Kidney (tissue), 22 donors: ENCODE measurements at places on chromosomes 3 and 15. TPM values are rescaled to one million over a fixed set of nuclear protein-coding genes. Genes with fewer than 3 reads are reported as not detected.

DNA sequence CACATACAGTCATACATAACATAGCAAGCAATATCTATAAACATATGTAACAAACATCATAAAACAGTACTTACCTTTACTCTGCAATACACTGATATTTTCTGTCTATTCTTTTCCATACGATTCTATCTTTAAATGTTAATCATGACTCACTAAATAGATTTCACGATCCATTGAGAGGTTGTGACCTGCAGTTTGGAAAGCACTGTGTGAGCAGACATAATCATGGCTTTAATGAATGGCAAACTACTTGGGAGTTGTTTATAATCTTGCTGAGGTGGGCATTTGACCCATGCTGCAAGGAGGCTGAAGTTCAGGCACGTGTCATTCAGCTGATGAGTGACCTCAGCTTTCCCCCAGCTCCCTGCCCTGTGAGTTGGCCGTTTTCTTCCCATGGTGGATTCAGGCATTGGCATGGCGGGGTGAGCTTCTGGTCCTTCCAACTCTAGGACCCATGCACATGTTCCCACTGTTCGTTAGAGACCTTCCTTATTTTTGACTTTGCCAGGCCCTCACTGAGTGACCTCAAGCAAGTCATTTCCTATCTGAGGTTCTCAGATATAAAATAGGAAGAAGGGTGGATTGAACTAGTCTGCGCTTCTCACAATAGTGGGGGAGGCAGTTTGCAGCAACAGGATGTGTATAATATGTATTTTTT is 41.7 kb downstream of the PAQR5 start:
- no peak for DNase-seq

DNA sequence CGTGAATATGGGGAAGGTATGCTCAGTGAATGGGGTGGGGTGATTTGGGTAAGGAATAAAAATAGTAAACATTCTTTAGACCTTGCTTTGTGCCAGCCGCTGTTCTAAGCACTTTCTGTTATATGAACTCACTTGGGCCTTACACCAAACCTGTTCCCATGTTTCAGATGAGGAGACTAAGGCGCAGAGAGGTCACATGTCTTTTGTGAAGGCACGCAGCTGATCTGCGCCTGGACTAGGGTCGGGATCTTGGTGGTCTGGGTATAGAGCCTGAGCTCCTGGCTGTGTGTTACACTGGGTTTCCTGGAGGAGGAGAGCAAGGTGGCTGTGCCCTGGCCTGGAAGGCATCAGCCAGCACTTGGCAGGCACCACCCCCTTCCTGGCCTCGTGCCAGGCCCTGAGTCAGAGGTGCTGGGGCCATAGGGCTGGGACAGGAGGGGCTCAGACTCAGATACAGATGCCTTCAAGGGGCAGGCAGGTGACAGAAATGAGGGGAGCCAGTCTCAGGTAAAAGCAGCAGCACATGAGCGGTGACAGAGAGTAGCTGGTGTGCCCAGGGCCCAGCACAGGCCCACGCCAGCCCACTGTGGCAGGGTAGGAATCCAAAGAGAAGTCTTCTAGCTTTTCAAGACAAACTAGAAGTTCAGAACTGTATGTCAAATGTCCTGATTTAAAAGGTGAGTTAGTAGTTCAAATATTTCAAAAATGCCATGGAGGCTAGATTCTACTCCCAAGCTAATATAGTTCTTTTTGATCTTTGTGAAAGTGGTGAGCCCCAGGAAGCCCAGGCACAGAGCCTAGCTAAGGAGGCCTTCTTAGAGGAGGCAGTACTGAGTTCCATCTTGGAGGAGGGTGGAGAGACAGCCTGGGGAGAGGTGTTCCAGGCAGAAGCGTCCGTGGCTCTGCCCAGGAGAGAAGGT is 83.1 kb downstream of the DNAJB8 start:
- peak; percentile 48 for DNase-seq

DNA sequence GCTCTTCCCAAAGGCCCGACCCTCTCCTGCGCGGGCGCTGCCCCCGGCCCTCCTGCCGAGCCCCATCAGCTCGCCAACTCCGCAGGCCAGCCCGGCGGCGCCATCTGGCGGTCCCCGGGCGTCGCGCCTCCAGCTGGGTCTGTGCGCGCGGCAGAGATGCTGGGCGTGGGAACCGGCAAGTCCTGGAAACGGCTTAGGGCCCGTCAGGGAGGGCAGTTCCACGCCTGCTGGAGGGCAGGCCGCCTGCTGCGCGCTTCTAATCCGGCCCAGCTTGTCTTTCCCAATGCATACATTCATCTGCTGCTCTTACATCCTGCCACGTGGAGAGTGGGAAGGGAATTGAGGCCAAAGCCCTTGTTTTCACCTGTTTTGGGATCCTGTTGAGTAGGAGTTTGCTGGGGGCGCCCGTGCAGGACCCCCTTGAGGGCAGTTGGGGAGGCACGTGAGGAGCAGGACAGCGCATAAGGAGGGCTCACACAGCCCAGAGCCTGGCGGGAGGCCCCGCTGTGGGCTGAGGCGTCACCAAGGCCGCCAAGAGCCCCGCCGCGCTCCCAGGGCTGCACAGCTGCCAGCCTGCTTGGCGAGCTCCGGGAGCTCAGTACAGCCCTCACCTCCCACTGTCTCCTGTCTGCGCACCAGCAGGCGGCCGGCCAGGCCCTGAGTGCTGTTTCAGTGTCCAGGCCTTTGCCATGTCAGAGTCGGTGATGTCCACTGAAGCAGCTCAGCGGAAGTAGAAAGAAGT is 165.6 kb downstream of the NSMCE3 start:
- peak; percentile 88 for DNase-seq

RPS17 gene
- 2,465 TPM for polyA plus RNA-seq
